ENCODE measurements at places on chromosomes 2 and 18. TPM values are rescaled to one million over a fixed set of nuclear protein-coding genes. Genes with fewer than 3 reads are reported as not detected.

GRCh38 chr2:1602278-1603010 is 141.9 kb downstream of the PXDN start:
- DNase-seq = no peak

GRCh38 chr2:53315149-53315548 is 452.5 kb upstream of the CHAC2 start:
- no peak for DNase-seq

Gene OTX1
- 0.03 TPM for polyA plus RNA-seq

Gene CFAP65
- not detected for polyA plus RNA-seq

Gene PLEKHA3
- 5.5 TPM for polyA plus RNA-seq
